HT1080 (cell line): ENCODE measurements at places on chromosomes 5 and 9. TPM values are rescaled to one million over a fixed set of nuclear protein-coding genes. Genes with fewer than 3 reads are reported as not detected.
A peak's percentile ranks its signal among the peaks of the same experiment; 100 is the strongest.

Gene RNF38
- 8.0 and 14.5 TPM in 2 replicates for total RNA-seq

Gene ADAM19
- 33.5 and 45.6 TPM in 2 replicates for total RNA-seq

Gene CDC25C
- total RNA-seq, result 14.0 and 15.5 TPM in 2 replicates

Gene GPR151
- not detected in 2 replicates for total RNA-seq

DNA sequence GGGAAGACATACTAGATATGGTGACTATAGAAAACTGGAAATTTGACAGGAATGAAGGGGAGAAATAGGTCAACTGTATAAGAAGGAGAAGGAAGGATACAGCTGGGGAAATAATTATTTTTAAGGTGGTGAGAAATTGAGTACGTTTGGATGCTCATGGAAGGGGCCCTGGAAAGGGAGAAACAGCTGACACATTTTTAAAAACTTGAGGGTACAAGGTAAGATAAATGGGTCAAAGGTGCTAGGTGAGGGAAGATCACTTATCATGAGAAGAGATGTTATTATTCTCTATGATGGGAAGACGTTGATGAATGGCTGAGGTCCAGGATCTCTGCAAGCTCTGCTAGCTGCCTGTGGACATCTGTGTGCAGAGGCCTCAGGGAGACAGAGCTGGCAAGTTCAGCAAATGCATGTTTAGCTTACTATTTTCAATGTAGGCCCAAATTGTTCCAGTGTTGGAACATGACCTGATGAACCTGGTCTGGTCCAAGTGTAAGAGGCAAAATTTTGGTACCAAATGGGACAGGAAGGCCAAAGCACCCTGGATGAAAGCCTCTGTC is 181.7 kb downstream of the MTRR start:
- DNase-seq, result no peak

DNA sequence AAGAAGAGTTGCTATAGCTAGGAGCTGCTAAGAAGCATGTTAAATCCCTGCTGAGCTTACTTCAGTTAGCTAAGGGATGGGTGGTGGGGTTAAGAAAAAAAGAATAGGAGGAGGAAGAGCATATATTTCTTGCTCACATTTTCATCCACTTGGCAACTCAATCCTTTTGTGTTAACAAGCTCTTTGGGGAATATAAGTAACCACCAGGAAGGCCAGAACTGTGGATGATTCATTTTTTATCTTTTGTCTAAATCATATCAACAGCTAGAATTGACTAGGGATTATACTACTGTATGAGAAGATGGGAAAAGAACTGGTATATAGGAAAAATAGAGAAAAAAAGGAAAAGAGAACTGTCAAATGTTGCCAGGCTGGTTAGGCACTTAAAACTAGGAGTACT is 555.3 kb upstream of the ARRDC3 start:
- no peak for DNase-seq

DNA sequence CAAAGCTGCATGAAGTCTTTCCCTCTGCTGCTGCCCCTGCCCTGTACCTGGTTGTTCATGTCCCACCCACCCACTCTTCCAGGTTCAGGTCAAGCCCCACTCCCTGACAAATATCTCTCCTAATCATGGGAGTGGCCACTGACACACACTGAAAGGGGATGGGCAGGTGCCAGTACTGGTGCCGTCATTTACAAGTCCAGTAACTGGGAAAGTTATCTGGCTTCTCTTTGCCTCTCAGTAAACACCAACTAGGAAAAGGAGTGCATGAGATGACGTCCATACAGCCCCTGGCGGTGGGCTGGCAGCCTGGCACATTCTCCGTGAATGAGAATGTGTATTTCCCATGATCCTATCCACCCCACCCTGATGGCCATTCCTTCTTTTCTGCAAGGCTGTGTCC is 225.2 kb downstream of the FSTL4 start:
- DNase-seq, result peak; percentile 10

GRCh38 chr5:411728-412127 is 31.2 kb upstream of the EXOC3 start:
- DNase-seq, result no peak
